CD4-positive, alpha-beta T cell treated with Interleukin-15 for 1 hour (primary cell): ENCODE measurements at places on chromosomes 11 and 22.

DNA sequence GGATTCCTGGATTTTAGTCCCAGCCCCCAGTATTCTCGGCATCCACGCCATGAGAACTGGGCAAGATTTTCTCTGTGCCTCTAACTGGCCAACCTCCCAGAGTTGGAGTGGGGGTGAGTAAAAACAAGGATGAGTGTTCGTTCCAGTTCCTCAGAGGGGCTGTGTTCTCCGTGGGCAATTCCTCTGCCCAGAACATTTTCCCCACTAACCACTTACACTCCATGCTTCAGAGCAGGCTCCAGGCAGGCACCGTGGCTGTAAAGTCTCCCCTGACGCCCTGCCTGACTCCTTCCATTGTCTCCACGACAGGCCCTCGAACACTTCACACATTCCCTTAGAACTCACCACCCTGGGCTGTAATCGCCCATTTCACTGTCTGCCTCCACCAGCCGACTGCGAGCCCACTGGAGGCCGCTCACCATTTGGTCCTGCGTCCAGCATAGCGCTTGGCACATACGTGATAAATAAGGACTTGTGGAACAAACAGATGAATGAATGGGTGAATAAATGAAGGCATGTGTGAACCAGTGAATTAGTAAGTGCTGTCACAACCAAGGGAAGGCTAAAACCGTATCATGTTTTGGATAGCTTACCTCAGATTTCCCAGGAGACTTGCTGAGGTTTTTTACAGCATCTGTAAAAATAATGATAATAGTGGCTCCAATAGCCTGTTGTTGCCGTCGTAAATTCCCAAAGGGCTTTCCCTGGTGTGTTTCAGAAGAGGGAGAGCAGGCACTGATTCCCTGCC is 6.1 kb downstream of the APLNR start:
- DNase-seq = no peak

DNA sequence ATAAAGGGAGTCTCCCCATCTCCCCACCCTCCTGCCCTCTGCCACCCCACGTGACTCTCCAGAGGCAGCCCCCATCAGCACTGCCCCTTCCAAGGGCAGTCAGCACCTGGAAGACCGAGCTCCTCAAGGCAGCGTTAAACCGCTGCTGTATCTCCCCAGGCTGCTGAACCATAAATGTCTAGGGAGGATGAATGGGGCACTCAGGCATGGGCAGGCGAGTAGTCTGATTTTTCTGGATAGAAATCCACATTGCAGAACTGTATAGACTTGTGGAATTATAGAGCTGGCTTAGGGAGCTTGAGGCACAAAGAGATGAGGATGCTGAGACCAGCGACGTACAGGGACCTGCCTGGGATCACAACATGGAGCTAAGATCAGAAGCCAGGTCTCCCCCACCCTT is 199.6 kb downstream of the CEP164 start:
- no peak for DNase-seq

- DNase-seq = no peak
These were observed 300.1 kb downstream of the BUD13 start for GRCh38 chr11:116472651-116473050.

DNA sequence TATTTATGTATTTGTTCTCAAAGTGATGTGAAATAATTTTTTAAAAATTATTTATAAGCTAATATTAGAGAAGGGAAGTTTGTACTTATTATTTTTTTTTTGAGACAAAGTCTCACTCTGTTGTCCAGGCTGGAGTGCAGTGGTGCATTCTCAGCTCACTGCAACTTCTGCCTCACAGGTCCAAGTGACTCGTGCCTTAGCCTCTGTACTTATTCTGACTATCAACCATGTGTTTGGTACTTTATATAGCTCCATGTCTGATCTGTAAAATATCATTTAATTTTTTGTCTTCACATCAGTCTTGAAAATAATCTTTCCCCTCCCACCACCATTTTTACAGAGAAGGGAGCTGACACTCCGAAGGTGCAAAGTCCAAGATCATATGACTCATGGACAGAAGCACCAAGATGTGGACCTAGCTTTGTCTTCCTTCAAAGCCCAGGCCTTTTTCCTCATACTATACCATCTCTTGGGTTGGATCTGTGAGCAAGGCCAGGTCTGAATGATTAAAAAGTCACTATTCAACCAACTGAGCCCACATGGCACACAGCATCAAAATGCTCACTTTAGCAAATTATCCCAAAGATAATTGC is 32.4 kb upstream of the EED start:
- no peak for DNase-seq

- no peak for DNase-seq
These were observed 3.4 kb downstream of the MRPL16 start for GRCh38 chr11:59807047-59807610.

DNA sequence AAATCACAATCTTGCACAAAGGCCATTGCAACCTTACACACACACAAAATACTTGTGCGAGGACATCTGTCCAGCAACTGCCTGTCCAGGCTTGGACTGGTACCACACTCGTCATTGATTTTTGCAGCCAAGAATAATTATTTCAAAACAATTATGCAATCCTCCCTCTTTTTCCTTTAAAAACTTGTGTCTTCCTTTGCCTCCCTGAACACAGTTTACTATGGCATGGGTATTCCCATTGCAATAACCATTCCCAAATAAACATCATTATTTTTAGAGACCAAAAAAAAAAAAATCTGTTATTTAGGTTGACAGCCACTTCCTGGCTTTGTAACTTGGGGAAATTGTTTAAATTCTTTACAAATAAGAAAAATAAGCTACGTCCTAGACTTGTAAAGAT is 54.0 kb downstream of the C11orf91 start:
- DNase-seq = no peak

DNA sequence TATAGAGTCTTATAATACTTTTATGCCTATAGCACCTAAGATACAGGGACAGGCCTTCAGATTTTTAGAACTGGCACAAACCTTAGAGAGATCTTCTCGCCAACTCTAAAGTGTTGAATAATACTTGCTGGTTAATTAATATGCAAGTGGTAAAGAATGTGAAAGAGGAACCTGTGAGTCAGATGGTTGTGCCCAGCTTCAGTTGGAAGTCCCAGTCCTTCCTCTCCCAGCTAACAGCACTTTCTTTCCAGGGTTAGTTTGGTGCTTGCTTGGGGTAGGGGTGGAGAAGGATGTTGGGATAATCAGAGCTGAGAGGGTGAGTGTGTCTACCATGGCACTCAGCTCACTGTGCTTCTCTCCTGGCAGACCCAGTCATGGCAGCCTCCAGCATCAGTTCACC is 4.9 kb upstream of the TMEM132A start:
- no peak for DNase-seq

- DNase-seq = no peak
These were observed 8.7 kb upstream of the C1QTNF6 start for GRCh38 chr22:37196539-37197450.

- no peak for DNase-seq
These were observed 240.7 kb upstream of the B3GAT1 start for GRCh38 chr11:134652586-134653255.
